ENCODE measurements at places on chromosomes 7 and 10.

DNA sequence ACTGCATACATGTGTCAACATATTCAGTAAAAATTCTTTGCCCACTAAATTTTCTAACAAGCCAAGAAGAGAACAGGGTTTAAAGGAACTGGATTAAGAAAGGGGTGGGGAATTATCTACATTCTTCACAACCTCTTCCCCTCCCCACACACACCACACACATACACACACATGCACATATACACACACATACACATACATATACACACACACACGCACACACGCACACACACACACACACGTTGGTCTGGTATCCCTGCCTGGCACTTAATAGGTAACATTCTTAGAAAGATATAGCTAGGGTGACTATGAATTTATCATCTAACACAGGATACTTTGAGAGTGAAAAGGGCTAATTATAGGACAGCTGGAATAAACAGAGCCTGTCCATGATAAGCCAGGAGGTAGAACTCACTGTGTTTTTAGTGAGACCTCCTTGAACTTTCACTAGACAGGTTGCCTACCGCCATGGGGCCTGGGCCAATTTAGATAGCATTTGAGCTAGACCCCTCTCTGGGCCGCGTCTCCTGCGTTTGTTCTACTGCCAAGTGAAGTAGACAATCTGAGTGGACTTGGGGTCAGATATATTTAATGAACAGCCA lies 33.1 kb upstream of the EPC1 start:
- DNase-seq, result no peak

DNA sequence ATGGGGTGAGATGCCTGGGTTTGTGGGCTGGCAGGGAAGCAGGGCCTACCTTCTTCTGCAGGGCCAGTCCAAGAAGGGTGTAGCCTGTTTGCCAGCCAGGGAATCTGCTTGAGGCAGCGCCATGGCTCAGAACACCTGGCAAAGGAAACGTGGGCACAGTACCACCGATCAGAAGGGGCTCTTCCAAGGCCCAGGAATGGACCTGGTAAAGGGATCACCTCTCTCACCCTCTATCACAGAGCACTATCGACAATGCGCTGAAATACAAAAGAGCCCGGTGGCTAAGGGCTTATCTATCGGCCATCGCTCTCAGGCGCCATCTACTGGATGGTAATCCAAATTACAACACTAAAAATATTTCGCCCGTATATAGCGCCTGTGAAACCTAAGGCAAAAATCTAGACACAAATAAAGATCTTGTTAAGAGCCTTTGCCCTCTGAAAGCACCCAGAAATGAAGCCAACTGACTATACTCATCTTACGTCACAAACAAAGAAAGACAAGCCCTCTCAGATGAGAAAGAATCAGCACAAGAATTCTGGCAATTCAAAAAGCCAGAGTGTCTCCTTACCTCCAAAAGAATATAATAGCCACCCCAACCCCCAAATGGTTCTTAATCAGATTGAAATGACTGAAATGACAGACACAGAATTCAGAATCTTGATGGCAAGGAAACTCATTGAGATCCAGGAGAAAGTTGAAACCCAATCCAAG lies 217.8 kb upstream of the HPS1 start:
- DNase-seq, result peak; percentile 13

GRCh38 chr10:132385721-132386418 lies 11.1 kb upstream of the PWWP2B start:
- DNase-seq, result no peak

DNA sequence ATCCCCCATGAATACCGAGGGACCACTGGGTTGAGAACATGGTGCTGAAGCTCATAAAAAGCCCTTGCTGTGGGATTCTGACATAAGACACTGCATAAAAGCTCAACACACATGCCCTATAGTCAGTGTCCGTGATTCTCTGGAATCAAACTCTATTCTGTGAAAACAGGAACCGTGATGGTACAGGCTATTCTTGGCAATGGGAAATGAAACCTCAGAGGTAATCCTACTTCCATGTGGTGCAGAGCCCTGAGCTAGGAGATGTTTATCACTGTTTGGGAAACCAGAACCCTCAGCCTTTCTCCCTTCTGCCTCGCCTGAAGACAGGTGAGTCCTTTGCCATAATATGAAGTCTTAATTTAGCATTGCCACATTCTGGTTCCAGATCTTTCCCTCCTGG lies 80.8 kb upstream of the PRSS1 start:
- DNase-seq, result no peak

DNA sequence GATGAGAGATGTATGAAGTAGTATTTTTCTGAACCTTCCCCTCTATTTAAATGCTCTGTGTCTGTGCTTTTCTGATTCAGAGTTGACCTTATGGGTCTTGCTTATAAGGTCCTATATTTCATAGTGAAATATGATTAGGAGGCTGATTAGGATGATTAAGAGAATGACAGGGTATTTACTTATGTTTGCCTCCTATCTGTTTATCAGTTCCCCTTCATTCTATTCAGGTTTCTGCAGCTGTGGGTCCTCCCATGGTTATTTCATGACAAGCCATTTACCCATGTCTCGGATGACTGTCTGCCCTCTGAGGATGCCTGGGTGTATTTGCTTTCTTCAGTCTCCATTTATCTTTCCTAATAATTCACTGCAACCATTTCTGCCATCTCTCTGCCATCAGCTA lies 16.9 kb downstream of the RPA3 start:
- no peak for DNase-seq

GRCh38 chr7:21767300-21767900 lies 178.3 kb downstream of the CDCA7L start:
- DNase-seq, result peak; percentile 2

- DNase-seq, result no peak
Measured at GRCh38 chr10:19954601-19955000, 138.4 kb downstream of the PLXDC2 start.

GRCh38 chr10:83666762-83667161 lies 472.5 kb upstream of the GHITM start:
- no peak for DNase-seq

DNA sequence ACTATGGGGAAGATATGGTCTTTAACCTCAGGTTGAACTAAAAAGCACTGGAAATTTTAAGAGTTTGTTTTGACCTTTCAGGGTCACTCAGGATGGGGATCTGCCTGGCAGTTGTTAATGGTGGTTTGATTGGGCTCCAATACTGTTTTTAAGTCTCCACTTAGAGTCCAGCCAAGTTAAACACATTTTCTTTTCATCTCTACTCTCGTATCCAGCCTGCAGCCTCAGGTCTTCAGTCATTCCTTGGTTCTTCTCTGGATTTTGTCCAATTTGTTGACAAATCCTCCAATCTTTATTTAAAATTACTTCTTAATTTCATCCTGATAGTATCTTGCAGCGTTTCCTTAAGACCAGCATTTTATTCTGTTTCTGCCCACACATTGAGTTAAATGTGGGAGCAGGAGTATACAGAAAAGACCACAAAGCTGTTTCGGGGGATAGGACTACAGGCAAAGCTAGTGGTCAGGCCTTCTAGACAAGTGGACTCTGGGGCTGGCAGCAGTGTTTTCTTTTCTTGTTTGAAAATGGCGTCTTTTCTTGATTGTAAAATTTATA lies 133.2 kb upstream of the INHBA start:
- DNase-seq, result no peak

DNA sequence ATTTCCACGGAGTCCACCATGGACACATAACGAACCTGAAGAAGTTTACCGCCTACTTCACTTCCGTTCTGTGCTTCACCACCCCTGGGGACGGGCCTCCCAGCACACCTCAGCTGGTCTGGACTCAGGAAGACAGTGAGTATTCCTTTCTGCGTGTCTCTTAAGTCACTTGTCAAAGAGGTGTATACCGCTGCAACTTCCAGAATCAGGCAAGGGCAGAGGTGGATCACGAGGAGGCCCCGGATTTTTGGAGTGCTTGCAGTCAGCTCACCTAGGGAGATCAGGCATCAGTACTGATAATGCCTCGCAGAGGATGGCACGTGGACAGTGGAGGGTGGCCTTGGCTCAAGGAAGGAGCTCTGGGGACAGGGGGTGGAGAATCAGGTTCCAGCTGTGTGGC lies 630.4 kb upstream of the FOXK1 start:
- no peak for DNase-seq

DNA sequence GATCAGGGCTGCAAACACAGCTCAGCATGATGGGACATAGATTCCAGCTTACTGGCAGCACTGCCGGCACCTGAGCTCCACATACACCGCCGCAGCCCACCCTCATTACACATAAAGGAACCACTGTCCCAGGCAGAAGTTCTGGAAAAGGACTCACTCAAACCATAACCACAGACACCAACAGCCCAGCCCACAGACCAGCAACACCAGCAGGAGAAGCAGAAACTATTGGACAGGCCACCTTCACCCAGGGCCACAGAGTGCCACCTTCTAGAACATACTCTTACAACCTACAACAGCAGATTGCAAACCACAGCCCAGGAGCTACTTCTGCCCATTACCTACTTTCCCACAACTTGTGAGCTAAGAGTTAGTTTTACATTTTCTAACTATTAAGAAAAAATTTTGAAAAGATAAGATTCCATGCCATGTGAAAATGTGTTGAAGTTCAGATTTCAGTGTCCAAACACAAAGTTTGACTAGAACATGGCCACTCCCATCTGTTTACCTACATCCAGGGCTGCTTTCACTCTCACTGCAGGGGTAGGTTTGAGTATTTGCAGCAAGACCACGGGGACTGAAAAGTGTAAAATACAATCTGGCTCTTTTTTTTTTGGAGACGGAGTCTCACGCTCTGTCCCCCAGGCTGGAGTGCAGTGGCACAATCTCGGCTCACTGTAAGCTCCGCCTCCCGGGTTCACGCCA lies 153.0 kb downstream of the TNS3 start:
- no peak for DNase-seq

- no peak for DNase-seq
Measured at GRCh38 chr10:97759946-97760345, 11.9 kb downstream of the SFRP5 start.

- DNase-seq, result no peak
Measured at GRCh38 chr7:28473571-28474281, 61.4 kb downstream of the CREB5 start.

DNA sequence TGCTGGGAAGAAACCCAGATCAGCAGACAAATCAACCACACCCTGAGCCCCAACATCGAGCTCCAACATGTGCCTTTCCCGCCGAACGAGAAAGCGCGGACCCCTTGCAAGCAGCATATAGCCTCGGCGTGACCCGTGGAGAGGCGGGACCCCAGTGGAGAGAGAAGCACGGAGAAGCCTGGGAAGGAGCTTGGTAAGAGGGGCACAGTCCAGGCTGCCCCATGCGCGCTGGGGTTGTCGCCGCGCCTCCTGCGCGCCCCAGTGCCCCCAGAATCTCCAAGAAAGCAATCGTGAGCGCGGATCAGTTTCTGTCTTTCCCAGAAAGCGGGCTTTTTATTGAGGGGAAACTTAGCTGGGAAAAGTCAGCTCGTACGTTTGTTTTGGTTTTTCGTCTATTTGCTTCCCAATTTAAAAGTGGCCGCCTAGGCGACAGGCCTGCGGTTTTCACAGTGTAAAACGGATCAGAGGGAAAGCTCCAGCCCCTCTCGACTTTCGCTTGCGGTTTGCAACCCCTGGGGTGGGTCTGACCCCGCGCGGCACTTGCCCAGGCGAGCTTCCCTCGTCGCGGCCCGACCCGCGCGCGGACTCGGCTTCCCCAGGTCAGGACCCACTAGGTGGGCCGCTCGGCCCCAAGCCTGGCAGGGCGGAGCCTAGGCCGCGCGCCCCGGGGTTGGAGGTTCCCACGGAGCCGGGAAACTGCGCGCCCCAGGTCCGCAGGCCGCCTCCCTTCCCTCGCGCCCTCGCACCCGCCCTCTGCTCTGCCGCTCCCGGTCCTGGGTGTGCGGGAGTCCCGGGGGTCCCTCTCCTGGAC lies 31.1 kb downstream of the SKIDA1 start:
- peak; percentile 29 for DNase-seq

- DNase-seq, result no peak
Measured at GRCh38 chr10:93034426-93034825, 26.2 kb upstream of the CYP26C1 start.

DNA sequence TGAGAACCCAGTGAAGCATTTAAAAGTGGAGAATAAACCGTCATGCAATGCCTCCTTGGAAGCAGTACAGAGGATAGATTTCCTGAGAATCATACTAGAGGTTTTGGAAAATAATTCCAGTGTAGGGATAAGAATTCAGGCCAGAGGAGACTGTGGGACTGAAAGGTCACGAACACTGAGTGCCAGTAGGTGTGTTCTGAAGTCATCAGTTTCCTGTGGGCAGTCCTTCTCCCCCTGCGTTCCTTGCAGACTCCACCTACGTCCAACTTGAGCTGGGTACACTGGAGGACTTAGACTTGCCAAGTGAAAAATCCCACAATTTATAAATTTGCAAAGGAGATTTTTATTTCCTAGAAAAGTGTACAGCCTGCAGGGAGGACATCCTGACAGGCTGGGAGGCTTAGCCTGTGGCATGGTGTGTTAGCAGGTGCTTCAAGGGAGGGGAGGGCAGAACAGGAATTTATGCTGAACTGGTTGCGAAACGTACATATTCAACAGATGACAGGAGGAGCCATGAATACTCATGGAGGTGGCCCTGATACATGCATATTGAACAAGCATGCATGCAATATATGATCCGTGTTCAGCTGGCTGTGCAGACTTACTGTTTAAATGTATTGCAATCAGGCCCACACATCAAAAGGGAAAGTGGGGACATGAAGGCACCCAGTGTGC lies 72.9 kb upstream of the POM121L12 start:
- DNase-seq, result no peak

GRCh38 chr10:3067118-3067858 lies at the start of gene PFKP:
Gene PFKP, plus strand, starts transcription at chr10:3067548. Its CDS starts 48 bp downstream, at chr10:3067596.
- peak; percentile 71 for DNase-seq

DNA sequence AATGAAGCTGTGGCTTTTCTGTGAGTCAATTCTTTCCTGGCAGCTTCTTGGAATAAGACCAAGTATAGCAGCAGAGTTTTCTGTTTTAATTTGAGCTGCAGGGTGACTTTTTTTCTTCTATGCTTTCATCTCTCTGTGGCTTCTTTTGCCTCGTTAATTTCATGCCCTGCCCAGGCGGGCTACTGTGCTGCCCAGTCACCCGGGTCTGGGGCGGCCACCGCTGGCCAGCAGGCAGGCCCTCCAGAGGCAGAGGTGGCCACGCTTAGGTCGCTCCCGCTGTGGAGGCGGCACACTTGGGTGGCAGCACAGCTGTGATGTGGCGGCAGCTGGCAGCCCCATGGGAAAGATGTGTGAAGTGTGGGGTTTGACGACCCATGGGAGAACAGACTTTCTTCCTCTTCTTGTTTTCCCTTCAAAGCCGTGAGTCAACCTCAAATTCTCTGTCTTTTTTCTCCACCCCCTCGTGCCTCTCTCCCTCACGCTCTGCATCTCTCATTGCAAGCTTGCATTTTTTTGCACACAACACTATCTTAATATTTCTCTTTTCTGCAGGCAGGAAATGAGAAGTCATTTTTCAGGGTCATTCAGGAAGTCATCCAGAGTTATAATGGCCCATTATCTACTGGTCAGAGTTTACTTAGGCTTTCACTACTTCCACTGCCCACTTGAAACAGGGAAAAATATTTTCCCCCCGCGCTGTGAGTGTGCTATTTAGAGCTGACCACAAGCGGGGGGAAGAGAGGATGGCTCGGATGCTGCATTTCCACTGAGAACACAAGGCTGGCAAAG lies 67.8 kb downstream of the EGFR start:
- DNase-seq, result no peak

- no peak for DNase-seq
Measured at GRCh38 chr7:5352440-5353010, 69.8 kb downstream of the SLC29A4 start.

Data from CD4-positive, alpha-beta T cell treated with Interleukin-6 for 4 hours (primary cell).